ENCODE measurements at places on chromosomes 3 and 15.

DNA sequence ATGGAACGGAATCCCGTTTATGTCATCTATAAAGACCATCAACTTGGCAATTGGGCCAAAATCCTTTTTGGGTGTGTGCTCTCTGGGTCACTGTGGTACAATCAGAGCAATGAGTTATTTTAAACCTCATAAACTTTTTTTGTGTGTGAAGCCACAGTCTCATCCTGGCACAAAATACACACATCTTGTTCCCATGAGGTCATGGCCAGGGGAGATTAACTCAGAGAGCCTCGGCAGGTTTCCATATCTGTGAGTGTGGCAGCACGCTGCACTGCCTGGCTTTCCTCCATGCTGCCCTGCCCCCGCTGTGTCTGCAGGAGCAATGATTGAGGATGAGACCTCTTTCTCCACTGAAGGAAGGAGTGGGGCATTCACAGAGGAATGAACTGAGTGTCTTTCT lies 54.0 kb upstream of the DLG1 start:
- DNase-seq = no peak

- no peak for DNase-seq
These were observed 276.5 kb upstream of the P2RY1 start for GRCh38 chr3:152558386-152558785.

- no peak for DNase-seq
These were observed 259.8 kb upstream of the WNT5A start for GRCh38 chr3:55746808-55747413.

DNA sequence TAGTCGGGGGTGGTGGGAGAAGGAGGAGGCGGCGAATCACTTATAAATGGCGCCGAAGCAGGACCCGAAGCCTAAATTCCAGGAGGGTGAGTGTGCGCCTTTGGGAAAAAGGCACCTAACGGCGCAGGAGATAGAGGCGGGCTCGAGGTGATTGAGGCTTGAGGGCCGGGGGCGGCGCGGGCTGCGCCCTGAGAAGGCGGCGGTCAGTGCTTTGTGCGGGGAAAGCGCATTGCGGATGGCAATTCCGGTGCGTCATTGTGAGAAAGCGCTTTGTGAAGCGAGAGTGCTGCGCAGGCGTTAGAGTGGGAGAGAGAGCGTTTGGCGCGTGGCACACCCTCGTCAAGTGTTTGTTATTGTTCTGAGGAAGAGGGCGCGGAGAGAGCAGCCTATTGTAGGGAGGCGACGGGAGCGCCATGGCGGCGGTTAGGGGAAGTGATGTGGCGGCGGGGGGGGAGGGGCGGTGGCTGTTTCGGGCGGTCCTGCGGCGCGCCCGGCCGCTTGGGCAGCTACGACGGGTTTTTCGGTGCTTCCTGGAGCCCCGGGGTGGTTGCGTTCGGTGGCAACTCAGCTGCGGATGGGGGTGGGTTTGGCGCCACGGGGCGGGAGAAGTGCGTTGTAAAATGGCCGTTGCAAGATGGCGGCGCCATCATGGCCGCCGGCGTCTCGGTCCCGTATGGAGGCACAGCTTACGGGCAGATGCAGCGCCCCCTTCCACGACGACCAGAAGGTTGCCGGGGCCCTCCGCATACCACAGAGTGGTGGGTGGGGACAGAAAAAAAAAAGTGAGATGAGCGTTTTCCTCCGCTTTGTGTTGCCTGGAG lies 492 bp downstream of the MORF4L1 start:
- DNase-seq = peak; percentile 80

- no peak for DNase-seq
These were observed 22.1 kb downstream of the PARL start for GRCh38 chr3:183862610-183863009.

DNA sequence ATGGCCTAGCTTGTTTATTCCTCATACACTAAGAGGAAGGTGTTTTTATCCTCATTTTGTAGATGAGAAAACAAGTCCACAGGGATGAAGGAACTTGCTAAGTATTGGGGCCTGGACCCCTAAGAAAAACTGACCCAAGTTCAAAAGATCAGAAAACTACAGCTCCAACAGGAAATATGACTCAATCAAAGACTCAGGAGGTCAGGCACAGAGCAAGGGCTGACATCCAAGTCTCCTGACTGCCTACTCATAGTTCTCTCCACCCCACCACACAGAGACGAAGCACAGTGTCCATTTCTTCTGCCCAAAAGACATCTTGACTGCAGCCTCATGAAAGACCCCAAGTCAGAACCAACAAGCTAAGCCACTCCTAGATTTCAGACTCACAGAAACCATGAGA lies 26.9 kb upstream of the TPM1 start:
- DNase-seq = no peak

- peak; percentile 95 for DNase-seq
These were observed at the start of gene RAP2B for GRCh38 chr3:153161714-153162512. TSS of gene RAP2B (plus strand) at chr3:153162226. CDS start at chr3:153162694, 468 bp downstream.

GRCh38 chr15:52383100-52383588 lies 87.5 kb upstream of the MYO5C start:
- no peak for DNase-seq

DNA sequence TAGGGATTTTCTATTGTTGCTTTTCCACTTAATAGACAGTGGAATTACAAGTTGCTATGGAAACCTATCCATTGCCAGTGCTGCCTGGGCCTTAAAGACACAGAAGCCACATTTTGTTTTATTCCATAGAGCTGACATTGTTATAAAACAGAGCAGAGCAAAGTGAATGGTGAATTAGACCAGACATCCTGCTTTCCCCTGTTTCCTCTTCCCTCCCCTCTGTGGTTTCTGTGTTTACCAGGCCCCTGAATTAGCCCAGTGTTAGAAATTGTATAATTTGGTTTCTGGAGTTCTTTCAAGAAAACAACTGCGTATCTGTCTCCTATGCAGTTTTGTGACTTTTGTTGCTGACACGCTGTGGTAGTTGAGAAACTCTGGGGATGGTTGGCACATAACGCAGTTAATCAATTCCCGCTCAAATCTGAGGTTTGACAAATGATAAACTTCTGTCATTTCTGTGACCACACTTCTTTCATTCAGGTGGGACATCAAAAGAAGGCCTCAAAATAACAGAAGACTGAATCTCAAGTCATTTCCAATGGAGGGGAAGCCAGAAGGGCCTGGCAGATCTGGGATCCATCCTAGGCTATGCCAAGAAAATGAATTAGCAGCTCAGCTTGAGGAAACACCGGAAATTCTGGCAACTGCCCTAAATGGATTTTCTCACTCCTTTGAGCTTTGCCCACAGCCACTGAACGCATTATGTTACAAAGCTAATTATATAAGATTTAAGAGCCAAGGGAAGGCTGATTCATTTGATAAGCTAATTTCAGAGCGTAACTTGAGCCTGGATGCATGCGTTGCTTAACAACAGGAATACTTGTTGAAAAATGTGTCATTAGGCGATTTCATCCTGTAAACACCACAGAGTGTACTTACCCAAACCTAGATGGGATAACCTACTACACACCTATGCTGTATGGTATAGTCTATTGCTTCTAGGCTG lies 46.9 kb downstream of the NR1D2 start:
- DNase-seq = no peak

- DNase-seq = no peak
These were observed 8.8 kb downstream of the STARD9 start for GRCh38 chr15:42584031-42584765.

- DNase-seq = peak; percentile 37
These were observed 105.0 kb downstream of the FOXP1 start for GRCh38 chr3:71478568-71478967.

DNA sequence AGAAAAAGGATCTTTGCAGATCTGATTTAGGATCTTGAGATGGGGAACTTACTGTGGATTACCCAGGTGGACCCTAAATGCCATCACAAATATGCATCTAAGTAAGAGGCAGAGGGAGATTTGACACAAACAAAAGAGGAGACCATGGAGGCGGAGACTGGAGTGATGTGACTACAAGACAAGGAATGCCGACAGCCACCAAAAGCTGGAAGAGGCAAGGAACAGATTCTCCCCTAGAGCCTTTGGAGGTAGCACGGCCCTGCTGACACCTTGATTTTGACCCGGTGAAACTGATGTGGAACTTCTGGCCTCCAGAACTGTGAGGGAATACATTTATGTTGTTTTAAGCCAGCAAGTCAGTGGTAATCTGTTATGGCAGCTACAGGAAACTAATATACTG lies 44.0 kb downstream of the GASK1A start:
- DNase-seq = no peak

DNA sequence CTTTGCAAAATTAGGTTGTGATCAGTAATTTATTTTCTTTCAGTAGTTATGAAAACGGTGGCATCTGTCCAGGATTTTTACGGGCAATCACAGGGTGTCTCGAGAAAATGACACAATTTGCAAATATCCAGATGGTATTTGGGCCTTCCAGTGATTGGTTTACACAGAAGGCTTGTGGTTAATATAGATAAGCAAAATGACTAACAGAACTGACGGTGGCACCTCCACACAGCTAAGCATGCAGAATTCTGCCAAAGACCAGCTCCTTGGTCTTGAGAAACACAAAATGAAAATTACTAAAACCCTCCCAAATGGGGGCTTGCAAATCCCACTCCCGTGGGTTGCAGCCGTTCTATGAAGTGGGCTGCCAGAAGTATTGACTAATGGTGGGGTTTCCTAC lies 5.5 kb downstream of the ARHGEF3 start:
- DNase-seq = no peak

GRCh38 chr3:79392479-79392878 lies 375.3 kb downstream of the ROBO1 start:
- no peak for DNase-seq

DNA sequence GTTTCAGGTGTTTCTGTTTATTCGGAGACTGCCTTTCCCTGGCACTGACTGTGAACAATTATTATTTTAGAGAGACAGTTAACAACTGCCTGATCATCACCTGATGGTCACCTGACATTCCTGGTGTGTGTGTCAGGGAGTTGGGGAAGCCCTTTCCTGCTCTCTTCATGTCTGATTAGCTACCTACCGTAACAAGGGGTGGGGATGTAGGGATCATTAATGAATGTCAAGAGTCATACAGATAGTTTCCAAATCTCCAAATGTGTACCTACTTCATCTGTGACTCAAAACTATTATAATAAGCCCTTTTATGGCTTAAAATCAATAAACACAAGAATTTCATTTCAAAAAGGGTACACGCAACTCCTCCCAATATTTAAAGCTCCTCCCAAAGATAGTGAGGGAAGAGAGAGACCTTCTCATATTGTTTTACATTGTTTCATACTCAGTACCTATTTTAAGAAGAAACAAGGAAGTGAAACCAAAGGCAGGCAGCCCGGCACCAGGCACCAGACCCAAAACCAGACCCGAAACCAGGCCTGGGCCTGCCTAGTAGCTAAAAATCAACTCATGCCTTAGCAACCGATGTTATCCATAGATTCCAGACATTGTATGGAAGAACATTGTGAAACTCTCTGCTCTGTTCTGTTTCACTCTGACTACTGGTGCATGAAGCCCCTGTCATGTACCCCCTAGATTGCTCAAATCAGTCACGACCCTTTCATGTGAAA lies 844.9 kb upstream of the ALCAM start:
- DNase-seq = no peak

- DNase-seq = no peak
These were observed 141.9 kb upstream of the SLC7A14 start for GRCh38 chr3:170727754-170728153.

GRCh38 chr15:35014241-35014640 lies 26.2 kb upstream of the ZNF770 start:
- DNase-seq = no peak

DNA sequence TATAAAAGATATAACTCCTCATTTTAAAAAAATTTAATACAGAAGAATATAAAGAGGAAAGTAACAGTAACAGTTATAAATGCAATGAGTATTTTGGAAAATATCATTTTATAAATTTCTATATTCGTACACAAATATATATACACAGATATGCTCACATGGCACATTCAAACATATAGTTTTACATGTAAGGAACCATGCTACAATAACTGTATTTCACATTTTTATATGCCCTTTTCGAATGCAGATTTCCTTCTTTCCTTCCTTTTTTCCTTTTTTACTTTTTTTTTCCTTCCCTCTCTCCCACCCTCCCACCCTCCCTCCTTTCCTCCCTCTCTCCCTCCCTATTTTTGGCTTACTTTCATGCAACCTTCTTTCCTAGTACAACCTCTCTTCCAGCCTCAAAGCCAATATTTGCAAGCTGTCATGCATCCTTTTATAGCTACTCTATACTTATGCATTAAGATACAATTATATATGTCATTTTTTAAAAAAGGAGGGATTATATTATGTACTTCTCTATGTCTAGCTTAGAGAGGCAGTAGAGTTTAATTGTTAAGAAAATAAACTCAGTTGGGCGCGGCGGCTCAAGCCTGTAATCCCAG lies 830.5 kb downstream of the IGSF11 start:
- no peak for DNase-seq

DNA sequence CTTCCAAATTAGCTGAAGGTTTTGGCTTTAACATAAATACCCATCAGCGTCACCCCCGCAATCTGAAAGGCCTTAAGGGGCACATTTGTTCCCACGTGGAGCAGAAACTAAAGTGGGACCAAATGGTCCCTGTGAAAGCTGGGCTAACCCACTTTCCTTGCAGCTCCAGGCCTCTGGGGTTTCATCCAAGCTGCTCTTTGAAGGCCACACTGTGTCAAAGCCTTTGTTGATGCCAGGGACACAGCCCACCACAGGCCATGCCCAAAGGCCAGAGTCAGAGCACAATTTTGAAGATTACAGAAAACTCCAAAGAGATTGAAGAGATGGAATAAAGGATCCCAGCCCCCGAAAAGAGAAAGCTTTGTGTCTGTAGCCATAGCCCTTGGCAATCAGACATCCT lies 2.7 kb upstream of the ADPGK start:
- no peak for DNase-seq

DNA sequence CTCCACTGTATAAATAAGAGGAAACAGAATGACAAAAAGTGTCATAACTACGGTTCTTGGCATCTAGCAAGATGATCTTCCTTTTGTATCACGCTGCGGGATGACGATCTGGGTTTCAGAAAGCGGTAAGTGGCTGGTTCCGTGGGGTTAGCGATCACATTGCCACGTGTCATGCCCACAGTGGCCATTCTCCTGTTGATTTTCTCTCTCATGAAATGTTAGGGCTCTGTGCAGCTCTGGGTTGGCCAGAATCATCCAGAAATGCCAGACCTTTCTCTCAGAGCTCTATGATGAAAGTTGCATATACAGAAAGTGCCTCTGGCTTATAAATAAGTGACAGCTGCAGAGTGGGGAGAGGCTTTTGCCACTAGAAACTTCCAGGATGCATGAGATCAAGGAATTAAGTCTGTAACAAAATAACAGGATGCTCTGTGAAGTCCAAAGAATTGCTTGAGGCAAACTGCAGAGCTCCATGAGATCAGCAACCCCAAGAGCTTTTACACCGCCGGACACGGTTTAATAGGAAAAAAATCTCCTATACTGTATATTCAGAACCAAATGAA lies 71.6 kb downstream of the ABTB1 start:
- no peak for DNase-seq

GRCh38 chr3:152893647-152894046 lies 58.7 kb downstream of the P2RY1 start:
- no peak for DNase-seq

DNA sequence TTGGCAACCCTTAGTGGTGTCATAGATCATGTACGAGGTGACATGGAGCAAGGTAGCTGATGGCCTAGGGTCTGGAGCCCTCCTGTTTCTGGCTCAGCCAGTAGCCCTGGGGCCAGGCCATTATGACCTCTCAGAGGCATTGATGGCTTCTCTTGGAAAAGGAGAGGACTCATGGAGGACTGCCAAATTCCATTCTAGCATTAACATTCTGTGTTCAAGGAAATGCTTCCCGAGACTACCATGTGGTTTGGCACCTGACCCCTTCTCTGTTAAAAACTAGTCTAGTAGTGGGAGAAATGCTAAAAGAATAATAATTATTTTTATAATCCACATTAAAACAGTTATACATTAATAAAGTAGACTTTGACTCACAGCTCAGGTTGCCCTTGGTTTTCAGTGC lies 40.2 kb upstream of the ADAMTSL3 start:
- DNase-seq = no peak

GRCh38 chr3:162368417-162368816 lies 871.8 kb downstream of the OTOL1 start:
- DNase-seq = no peak

All from stimulated activated CD8-positive, alpha-beta memory T cell treated with anti-CD3 and anti-CD28 coated beads, Interleukin-2, amount 100 ng/mL, for 1 hour (primary cell).